Omental fat pad (tissue), 4 donors: ENCODE measurements at places on chromosomes 16 and 17.

DNA sequence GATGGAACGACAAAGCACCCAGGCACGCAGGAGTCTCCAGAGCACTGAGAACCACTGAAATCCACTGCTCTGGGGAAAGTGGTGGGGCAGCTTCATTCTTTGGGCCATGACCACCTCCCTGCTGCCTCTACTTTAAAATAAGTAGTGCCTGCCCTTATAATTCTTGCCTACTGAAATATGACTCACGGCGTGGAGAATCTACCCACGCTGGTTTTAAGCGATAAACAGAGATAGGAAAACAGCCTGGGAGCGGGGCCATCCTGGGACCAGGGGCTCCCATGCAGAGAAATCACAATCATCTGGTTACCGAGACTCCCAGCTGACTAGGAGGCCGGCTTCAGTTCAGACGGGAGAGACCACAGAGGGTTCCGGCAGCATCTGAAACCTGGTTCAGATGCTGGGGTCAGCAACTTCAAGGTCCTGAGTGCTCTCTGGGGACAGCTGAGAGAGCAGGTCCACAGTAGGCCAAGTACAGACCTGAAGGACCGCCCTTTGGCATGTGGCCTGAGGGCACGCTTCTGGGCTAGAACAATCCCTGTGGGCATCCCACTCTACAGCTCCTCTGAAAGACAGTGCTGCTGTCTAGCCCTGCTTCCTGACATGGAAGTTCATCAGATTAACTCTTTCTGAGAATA lies 8.6 kb upstream of the DHRS13 start:
- DNase-seq = no peak

- DNase-seq = no peak
Measured at GRCh38 chr17:82495844-82496528, 23.5 kb upstream of the FOXK2 start.

DNA sequence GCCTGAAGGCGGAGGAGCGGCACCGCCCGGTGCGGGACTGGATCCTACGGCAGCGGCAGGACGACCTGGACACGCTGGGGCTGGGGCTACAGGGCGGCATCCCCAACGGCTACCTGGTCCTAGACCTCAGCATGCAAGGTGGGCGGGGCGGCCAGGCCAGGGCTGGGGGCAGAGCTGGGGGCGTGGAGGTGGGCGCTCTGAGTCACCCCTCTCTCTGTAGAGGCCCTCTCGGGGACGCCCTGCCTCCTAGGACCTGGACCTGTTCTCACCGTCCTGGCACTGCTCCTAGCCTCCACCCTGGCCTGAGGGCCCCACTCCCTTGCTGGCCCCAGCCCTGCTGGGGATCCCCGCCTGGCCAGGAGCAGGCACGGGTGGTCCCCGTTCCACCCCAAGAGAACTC lies 7.9 kb downstream of the MSLN start:
- DNase-seq = no peak

DNA sequence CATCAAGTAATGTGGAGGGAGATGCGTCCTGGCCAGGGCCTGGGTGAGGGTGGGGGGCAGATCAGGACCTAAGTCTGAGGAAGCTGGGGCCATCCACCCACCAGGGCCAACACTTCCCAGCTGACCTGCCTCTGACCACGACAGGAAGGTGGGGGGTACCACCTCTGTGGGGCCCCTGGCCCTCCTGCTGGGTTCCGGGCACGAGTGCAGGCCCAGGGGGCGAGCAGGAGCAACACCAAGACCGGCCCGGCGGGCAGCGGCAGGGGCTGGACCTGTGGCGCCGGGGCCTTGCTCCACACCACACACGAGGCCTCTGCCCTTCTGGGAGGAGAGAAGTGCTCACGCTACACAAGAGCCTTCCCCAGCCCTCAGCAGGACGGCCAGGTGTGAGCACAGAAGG lies 13.3 kb downstream of the PDIA2 start:
- DNase-seq = no peak

- no peak for DNase-seq
Measured at GRCh38 chr17:70134777-70135176, 34.6 kb upstream of the KCNJ2 start.

DNA sequence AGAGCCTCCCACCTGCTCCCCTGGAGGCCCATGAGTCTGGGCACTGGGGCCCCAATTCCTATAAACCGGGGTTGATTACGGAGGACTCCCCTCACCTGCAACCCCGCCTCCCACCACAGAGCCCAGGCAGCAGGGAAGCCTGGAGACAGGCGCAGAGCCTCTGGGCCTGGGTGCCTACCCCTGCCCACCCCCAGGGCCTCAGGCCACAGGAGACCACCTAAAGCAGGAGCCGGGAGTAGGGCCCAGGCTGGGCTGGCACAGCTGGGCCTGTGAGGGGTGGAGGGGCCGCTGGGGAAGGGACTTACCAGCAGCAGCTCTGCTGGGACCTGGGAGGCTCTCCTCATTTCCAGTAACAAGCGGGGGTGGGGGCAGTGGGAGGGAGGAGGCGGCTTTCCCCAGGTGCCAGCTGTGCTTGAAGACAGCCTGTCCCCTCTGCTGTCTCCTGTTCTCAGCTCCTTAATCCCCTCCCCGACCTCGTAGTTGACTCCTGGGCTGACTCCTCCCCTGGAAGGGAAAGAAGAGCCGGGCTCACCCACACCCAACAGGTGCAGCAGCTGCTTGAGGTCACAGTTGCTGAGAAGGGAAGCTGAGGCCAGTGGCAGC lies 46.8 kb downstream of the TMEM235 start:
- no peak for DNase-seq

GRCh38 chr16:50692999-50693781 lies at the start of gene NOD2:
Gene NOD2 (plus strand): TSS chr16:50693606. CDS start chr16:50699496, 5,890 bp downstream.
- no peak for DNase-seq

GRCh38 chr16:7376227-7376626 lies 43.6 kb downstream of the RBFOX1 start:
- DNase-seq = no peak

DNA sequence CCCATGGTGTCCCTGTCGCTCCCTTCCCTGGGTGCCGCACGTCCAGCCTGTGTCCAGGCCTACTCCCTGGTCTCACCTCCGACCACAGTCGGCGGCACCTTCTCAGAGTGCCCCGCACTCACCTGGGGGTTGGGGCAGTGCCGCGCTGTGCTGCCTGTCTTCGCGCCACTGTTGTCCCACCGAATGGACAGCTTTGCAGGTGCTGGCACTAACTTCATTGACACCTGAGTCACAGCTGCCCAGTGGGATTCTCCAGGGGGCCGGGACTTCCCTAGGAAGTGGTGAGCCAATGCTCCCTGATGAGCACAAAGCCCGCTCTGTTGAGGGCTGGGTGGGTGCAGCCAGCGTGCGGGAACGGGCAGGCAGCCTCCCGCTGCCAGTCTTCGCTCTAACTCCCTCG lies 24.3 kb upstream of the DBNDD1 start:
- DNase-seq = no peak

GRCh38 chr17:62739645-62740388 lies 68.3 kb downstream of the MARCHF10 start:
- no peak for DNase-seq

- no peak for DNase-seq
Measured at GRCh38 chr17:28828294-28829040, 14.1 kb downstream of the FAM222B start.

- no peak for DNase-seq
Measured at GRCh38 chr16:74563828-74564263, 43.1 kb downstream of the GLG1 start.

GRCh38 chr16:56617212-56618085 lies 8.1 kb upstream of the MT1E start:
- DNase-seq = no peak

DNA sequence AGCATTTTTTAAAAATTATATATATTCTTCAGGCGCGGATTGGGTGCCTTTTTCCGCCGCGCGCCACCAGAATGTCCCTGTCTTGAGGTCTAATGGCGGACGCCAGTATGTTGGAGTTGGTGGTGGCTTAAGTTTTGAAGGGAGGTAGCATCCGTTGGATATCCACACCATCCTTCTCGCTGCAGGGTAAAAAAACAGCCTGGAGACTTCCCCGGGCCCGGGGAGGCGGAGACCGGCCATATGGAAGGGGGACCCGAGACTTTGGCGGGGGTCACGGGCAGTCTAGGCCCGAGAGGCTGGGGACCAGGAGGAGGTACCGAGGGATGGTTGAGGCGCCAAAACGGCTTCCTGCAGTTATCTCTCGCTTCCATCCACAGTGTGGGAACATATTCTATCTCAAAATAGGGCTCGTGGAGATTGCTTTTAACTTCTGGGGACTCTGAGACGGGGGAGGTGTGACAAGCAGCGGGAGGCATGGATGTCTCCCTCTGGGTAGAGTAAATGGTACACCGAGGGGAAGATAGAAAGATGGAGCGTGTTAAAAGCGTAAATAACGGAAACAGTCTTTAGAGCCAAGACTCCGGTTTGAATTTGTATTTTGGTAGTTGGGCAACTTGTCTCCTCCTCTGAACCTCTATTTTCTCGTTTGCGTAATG lies at the start of gene SF3B3:
TSS of gene SF3B3 (plus strand) at position 74 of the 656 bp plus-strand sequence. CDS start 2,841 bp downstream, outside the sequence.
- DNase-seq = peak; percentile 30

- DNase-seq = no peak
Measured at GRCh38 chr17:56798916-56799315, 34.8 kb downstream of the C17orf67 start.

- DNase-seq = no peak
Measured at GRCh38 chr17:41813152-41813680, 412 bp downstream of the FKBP10 start.

GRCh38 chr16:77975942-77976341 lies 46.4 kb upstream of the CLEC3A start:
- no peak for DNase-seq

DNA sequence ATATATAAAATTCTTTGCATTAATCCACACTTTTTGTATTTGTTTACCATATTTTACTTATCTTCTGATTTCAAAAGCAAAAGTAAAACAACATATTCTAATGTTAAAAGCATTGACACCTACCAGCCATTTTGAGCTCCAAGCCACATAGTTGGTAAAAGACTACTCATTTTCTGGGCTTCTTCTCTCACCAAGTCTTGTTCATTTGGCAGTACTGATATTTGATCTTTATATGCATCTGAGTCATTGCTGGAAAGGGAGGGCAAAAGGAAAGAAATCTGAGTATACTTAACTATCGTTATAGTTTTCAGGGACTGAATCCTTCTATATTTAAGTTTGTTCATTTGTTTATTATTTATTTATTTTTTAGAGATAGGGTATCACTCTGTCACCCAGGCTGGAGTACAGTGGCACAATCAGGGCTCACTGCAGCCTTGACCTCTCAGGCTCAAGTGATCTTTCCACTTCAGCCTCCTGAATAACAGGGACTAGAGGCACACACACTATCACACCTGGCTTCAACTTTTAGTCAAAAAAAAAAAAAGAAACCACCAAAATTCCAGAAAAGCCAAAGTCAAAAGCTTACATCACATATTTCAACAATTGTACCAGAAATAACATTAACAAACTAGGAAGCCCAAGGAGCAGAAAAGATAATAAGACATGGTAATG lies 121.0 kb upstream of the TOB1 start:
- no peak for DNase-seq

- no peak for DNase-seq
Measured at GRCh38 chr17:3904501-3904900, 11.6 kb upstream of the CAMKK1 start.

DNA sequence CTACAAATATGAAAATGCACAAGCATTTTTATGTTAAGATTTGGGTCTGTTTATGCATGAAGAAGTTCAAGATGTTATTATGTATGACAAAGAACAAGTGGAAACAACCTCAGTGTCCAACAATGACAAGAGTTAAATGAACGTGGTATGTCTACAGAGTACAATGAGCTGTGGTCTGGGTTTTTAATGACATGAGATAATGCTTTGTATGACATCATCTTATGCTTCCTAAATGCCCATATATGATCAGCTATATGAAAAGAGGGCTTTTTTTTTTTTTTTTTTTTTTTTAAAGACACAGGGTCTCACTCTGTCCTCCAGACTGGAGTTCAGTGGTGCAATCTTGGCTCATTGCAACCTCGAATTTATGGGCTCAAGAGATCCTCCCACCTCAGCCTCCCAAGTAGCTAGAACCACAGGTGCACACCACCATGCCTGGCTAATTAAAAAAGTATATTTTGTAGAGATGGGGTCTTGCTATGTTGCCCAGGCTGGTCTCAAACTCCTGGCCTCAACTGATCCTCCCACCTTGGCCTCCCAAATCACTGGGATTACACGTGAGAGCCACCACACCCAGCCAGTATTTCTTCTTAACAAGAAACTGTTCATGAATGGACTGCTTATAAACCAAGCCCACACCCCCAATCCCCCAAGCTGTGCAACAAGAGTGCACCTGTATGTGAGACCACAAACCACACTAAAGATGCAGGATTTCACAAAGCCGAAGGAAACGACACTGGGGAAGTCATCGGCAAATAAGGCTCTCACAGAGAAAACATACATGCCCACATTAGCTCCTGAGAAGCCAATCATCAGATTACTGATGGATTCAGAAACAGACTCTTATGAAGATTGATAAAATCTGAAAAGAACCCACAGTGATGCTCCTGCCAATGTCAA lies 114.5 kb downstream of the CPPED1 start:
- DNase-seq = no peak

DNA sequence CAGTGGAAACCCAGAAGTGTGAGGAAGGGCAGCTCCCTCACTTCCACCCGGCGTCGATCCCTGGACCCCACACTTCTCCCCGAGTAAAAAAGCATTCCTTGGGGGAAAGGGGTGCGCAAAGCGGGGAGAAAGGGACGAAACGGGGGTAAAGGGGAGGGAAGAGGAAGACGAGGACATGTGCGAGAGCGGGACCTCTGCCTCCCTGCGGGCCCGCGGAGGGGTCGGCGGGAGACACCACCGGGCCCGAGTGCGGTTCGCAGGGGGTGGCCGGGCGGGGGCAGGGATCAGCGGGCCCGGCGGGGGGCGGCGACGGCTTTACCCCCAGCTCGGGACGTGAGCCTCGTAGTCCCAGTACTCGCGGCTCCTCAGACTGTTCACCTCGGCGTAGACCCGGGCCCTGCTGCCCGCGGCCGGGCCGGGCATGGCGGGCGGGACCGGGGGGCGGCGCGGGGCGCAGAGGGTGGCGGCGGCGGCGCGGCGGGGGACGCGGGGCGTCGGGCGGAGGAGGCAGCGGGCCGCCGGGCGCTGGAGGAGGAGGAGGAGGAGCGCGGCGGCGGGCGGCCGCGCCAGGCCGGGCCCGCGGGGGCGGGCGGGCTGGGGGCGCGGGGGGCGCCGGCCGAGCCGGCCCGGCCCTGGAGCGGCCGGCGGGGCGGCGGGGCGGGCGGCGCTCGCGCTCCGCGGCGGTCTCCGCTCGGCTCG lies 443 bp downstream of the CSNK2A2 start:
- no peak for DNase-seq

DNA sequence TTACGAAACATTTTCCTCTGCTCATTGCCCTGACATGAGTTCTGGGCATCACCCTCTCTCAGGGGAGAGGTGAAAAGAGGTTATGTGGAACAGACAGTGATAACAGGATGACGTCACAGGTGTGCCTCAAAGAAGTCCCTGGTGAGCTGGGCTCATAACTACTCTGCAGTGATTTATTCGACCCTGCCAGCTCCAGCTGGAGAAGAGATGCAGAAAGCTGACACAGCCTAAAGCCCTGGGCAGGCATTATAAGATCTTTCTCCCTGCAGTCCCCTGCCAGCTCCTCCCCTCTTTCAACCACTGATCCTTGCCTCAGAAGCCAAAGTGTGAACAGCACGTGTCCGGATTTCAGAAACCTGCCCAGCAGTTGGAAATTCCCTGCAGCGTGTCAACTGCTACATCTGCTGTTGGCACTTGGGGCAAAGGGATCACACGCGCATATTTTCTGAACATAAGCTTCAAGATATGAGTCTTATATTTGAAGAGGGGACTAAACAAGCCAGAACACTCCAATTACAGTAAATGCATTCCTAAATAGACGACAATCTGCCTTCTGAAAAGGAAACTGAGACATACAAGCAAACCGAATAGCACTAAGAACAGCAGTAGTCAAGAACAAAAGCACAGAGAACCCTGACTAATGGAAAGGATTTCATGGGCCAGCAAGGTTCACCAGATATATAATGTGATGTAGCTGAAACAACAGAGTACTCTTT lies 80.5 kb downstream of the SMG6 start:
- DNase-seq = no peak
